ENCODE measurements at places on chromosomes 3 and 15. TPM values are rescaled to one million over a fixed set of nuclear protein-coding genes. Genes with fewer than 3 reads are reported as not detected.

The PPM1L gene
- total RNA-seq = 30.1 TPM

GRCh38 chr15:59941612-59942011 lies 62.5 kb upstream of the FOXB1 start:
- no peak for DNase-seq
- peak overlapping the region; percentile 67 for H3K27ac ChIP-seq
- no peak overlapping the region for H3K4me3 ChIP-seq
- peaks cover 75% of the 10 kb centered on the region for H3K27me3 ChIP-seq
- no peaks in the 10 kb centered on the region for H3K36me3 ChIP-seq

The GRAMD2A gene
- total RNA-seq = 4.0 TPM

The TERC gene
- 12.4 TPM for total RNA-seq

GRCh38 chr3:18544146-18544545 lies 119.0 kb upstream of the SATB1 start:
- no peaks in the 10 kb centered on the region for H3K36me3 ChIP-seq
- no peaks in the 10 kb centered on the region for H3K4me1 ChIP-seq
- DNase-seq = no peak
- H3K4me3 ChIP-seq = no peak overlapping the region
- H3K27ac ChIP-seq = no peak overlapping the region
- no peaks in the 10 kb centered on the region for H3K27me3 ChIP-seq

The NIPA2 gene
- 42.0 TPM for total RNA-seq

DNA sequence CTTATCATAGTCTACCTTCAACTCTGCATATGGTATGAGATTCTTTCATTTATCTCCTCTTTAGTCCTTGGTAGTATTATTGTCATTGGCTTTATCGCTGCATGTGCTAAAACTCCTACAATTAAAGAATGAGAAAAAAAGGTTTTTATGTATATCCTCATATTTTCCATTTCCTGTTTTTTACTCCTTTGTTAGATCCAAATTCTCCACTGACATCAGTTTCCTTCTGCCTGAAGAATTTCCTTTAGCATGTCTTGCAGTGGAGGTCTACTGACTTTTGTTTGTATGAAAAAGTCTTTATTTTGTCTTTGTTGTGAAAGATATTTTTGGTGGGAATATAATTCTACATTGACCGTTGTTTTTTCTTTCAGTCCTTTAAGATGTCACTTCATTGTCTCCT lies 81.0 kb upstream of the TNIK start:
- H3K4me1 ChIP-seq = no peaks in the 10 kb centered on the region
- no peak overlapping the region for H3K4me3 ChIP-seq
- no peak for DNase-seq
- no peaks in the 10 kb centered on the region for H3K36me3 ChIP-seq

The BFSP2 gene
- total RNA-seq = not detected

The NOX5 gene
- total RNA-seq = not detected
